Fibroblast of skin of abdomen (primary cell): ENCODE measurements at places on chromosomes 11 and 22.

- DNase-seq = peak; percentile 21
These were observed 640.2 kb upstream of the KIRREL3 start for GRCh38 chr11:127640561-127641451.

DNA sequence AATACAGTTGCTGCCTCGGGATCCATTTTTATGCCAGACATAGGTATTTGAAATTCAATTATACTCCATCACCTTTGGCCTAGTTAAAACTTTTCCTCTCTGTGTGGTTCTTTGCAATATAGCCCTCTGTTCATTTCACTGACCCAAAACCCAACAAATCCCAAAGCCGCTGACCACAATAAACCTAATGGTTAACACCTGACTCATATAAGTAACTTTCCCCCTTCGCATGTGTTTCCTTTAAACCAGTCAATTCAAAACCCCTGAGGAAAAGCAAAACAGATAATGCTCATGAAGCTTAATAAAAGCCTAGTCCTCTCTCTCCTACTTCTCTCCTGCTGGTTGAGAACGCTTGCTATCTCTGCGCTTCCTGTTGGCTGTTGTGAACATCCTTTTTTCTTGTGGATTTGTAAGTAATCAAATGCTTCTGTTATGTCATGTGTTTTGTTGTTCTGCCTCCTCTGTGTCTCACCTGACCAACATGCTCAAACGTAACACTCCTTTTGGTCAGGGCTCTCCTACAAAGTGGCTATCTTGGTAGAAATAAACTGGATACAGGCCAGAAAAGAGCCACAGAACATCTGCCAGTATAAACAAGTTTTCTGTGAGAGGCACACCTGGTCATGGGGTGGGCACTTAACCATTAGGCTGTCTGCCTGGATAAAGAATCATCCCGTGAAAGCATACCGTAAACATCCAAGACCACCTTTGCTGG is 652.6 kb downstream of the METTL15 start:
- peak; percentile 26 for DNase-seq

DNA sequence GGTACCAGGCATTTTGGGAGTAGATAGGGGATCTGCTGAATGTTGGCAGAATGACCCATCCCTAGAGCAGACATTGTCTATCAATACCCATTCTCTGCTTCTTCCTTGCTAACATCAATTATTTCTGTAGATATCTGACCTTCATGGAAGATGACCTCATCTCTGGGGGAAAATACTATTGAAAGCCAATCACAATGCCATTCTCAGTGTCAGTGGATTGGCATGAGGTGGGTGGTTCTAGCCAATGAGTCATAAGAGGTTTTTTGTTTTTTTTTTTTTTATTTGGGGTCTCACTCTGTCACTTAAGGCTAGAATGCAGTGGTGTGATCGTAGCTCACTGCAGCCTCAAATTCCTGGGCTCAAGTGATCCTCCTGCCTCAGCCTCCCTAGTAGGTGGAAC is 42.5 kb downstream of the SNX19 start:
- peak; percentile 54 for DNase-seq

DNA sequence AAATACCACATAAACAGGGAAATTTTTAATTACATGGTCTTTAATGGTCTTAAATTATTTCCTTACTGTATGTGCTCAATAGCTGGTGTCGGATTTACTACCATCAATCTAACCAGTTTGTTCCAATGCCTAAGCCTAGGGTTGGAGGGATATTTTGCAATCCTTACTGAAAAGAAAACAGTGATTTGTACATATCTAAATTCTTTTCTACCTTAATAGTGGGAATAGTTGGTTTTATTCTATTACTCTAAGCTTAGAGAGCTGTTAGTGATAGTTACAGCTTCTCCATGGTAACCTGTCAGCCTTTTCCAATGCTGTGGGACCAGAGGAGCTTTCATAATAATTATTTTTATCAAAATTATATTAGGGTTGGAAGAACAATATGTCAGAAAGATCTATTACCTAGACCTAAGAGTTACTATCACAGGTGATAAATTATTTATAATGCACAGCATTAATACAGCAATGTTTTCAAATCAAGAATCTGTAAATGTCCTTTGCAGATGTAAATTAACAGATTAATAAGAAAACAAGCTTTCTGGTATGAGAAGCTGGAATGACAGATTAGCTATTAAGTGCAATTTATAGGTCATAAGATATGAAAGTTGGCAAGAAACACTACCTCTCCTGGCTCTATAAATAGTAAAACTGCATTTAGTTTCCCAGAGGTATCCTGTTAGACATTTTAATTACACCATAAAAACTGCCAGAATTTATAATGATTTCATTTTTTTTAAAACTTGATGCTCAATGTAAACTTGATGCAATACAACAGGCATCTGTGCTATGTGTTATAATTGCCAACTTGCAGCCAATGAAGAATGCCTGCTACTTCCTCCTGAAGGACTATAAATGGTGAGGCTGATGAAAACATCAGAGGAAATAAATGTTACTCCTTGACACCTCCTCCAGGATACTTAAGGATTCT is 262.0 kb upstream of the PITPNB start:
- peak; percentile 79 for DNase-seq

- no peak for DNase-seq
These were observed 22.2 kb downstream of the OR51V1 start for GRCh38 chr11:5178046-5178837.

GRCh38 chr11:44709966-44710365 is 16.8 kb upstream of the TSPAN18 start:
- DNase-seq = peak; percentile 54

DNA sequence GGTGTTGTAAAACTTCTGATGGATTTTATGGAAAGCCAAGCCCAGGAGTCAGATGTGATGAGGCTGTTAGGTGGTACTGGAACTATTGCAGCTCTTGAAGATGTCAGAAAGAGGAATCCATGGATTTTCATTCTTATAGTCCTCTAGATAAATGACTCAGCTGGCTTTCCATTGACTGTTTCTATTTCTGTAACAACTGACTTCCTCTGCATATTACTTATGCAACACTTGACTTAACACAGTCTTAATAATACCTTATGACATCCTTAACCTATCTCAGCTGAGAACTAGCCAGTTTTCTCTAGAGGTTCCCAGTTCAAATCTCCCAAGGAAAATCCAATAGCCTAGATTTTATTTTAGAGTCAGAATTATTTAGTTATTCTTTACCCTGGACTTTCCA is 263.8 kb downstream of the LUZP2 start:
- DNase-seq = peak; percentile 9

GRCh38 chr11:74357449-74357848 is 40.8 kb downstream of the PGM2L1 start:
- no peak for DNase-seq

- DNase-seq = no peak
These were observed 173.2 kb upstream of the SORL1-AS1 start for GRCh38 chr11:121625777-121626506.

GRCh38 chr11:35337136-35337913 is 82.0 kb downstream of the SLC1A2 start:
- peak; percentile 98 for DNase-seq

DNA sequence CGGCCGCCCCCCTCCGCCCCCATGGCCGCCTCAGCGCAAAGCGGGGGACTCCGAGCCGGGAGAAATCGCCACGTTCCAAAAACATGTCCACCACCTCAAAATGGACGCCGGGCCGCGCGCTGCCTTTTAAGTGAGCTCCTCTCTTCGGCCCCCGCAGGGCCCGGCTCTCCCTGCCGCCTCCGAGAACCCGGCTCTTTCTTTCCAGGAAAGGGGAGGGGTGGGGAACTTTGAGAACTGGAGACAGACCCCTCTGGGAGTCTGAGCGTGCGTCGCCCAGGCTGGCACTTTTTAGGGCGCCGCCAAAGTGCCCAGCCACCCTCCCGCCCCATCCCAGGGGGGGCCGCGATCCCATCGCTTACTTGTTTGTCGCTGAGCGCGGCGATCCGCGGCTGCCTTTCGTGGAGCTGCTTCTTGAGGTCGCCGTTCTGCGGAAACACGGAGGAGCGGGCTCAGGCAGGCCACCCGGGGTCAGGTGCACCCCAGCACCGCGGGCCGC is 1.6 kb downstream of the PHF21B start:
- peak; percentile 10 for DNase-seq

DNA sequence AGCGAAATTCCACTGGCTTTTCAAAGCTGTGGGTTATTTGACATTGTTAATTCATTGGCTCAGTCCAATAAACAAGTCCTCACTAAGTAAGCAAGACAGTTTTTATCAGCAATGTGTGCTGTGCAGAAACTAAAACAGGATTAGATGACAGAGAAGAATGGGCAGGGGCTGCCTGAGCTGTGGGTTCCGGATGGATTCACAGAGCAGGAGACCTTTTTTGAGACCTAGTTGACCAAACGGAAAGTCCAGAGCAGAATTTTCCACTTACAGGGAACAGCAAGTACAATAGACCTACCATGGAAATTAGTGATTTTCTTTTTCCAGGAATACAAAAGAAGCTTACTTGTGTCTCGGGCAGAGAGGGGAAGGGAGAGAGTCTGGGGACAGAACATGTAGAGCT is 5.2 kb upstream of the KDM4F start:
- no peak for DNase-seq

DNA sequence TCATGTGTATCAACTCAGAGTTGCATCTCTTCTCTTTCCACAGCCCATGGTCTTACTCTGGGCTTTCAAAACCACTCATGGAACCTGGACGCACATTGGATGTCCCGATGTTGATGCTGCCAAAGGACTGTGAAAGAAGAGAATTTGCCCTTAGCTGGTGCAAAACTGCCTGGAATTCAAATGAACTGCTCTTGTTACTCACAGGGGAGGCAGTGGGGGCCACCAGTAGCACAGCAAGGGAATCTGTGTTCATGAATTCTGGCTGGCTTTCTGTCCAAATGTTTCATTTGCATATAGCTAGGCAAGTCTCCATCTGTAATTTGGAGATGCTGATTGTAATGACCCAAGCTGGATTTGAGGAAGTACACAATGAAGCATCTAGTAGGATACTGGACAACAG is 24.9 kb downstream of the LMO2 start:
- DNase-seq = no peak

DNA sequence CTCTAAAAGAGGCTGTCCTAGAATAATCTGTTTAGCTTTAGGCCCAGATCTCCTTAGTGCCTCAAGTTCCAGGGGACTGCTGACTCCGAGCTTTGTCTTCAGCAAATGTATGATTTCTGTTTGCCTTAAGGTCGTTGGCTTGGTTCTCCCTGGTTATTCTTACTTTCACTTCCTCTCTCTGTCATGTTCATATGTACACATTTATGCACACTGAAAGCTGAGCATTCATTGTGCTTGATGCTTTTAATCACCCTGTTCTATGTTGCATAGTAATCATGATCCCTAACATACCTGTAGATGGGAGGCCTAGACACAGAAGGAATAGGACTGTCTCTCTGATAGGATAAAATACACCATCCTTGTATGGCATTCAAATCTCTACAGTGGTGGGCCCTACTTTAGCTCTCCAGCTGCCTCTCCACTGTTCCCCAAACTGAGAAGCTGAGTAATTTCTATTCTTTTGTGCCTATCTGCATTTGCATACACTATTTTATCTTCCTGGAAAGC is 7.2 kb downstream of the PPFIBP2 start:
- no peak for DNase-seq

GRCh38 chr11:71434576-71435130 is 13.5 kb downstream of the DHCR7 start:
- no peak for DNase-seq

- no peak for DNase-seq
These were observed 62.5 kb downstream of the TCF20 start for GRCh38 chr22:42207918-42208317.

GRCh38 chr11:77661670-77662069 is 24.1 kb upstream of the CLNS1A start:
- no peak for DNase-seq

- DNase-seq = peak; percentile 31
These were observed 71.3 kb downstream of the BCR start for GRCh38 chr22:23251445-23252093.

DNA sequence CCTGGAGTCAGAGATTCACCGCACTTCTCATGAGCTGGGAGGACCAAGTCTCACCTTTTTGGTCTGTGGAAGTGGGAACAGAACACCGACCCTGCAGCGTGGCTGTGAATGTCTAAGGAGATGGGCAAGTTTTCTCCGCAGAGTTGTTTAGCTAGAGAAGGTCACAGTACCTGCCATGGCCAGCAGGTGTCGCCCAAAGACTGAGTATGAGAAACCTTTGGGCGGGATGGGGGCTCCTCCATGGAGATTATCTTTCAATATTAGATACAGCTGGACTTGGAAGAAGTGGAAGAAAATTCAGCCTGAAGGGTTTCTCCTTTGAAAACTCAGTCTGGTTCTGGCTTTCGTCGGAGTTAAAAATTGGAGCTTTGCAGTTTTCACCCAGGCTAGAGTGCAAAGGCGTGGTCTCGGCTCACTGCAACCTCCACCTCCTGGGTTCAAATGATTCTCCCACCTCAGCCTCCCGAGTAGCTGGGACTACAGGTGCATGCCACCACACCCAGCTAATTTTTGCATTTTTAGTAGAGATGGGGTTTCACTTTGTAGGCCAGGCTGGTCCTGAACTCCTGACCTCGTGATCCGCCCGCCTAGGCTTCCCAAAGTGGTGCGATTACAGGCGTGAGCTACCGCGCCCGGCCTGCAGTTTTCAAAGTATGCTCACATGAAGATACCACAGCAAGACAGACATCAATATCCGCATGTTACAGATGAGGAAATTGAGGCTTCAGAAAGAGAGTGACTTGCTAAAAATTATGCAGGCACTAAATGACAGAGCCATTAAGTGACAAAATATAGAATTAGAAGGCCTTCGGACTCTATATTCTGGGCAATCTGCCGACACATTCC is 10.7 kb upstream of the DSCAML1 start:
- DNase-seq = peak; percentile 54
